Activated CD4-positive, alpha-beta T cell treated with anti-CD3 and anti-CD28 coated beads for 48 hours (primary cell): ENCODE measurements at places on chromosomes 12 and 14.

DNA sequence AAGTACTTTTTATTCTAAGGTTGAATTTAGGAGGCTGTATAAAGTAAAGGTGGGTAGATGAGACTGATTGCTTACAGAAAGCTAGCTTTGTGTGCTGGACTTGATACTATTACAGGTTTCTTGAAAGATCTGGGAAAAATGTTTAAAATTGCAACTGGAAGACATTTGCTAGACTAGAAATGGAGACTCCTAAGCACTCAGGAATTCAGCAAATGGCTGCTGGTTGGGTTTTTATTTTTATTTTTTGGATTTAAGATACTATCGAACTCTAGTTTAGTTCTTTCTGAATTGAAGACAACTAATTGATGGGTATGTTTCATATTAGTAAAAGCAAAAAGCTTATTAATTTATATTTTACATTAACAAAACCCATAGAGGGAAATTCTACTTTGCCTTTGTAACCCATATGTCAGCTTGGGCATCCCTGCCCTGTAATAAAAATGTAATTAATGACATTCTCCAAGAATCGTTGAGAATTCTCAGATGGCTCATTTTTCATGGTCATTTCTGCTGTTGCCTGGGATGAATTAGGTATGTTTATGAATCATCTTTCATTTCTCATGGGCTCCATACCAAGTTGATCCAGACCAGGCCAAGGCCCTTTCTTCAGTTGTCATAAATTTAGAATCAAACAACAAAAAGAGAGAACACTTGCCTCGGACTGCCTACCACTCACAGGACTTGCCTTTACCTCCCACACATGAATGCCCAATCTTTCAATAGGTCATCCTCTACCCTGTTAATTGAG, 102.1 kb downstream of the ERGIC2 start:
- no peak for DNase-seq

DNA sequence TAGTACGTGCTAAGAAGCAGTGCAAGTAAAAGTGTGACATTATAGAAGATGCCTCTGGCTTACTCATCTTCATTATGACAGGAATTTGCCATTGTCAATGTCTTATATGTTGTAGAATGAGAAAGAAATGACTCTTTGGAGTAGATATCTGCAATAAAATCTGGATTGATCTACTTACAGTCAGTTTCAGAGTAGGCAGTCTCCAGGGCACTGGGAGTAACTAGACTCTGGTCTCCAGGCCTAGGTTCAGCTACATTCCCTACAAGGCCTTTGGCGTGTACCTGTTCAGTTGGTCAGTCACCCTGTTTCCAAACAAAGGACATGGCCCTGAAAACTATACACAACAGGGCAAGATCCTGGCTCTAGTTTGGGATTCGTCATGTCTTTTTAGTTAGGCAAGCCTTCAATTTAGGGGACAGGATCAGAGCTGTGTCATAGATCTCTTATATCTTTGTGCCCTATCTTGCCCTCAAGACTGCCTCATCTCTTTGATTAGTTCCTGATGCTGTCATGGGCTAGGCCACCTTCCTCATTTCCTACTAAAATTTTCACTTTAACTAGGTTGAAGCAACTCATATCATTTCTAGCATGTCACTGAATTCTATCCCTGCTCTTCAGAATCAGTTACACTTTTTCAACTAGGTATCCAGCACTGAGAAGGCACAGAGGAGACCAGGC, 410.0 kb downstream of the RAD51B start:
- DNase-seq, result peak; percentile 36

- DNase-seq, result peak; percentile 59
Measured at GRCh38 chr12:67482751-67483661, 165.5 kb upstream of the DYRK2 start.

GRCh38 chr12:4763549-4763948, 43.3 kb downstream of the GALNT8 start:
- DNase-seq, result no peak

DNA sequence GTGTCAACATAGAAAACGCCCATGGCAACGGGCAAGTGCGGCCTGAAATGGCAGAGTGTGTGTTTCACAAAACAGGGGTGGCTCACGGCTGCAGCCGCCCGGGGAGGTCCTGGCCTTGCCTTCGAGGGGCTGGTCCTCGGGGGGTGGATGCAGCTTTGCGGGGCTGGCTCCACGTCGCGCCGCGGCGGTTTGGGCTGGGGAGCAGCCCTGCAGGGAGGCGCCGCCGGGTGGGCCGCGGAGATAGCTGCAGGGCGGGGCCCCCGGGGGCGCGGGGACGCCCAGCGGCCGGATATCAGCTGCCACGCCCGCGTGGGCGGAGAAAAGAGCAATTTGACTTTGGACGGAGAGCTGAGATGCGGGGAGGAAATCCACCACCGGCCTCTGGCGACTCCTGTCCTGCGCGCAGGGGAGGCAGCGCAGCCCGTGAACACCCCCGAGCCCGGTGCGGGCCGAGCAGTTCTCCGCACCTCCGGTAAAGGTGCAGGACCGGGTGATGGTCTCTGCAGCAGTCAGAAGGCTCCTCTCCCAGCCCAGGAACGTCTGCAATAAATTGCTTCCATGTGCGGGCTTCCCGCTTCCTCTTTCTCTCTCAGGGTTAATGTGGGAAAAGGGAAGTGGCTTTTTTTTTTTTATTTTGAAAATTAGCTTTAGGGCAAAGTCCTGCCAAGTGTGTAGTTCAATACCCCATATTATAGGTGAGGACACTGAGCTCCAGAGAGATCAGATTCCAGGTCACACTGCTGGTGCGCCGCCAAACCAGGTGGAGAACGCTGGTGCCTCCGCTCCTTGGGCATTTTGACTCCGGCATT, 110.5 kb downstream of the ARF6 start:
- peak; percentile 87 for DNase-seq

- no peak for DNase-seq
Measured at GRCh38 chr14:31207287-31207754, 272 bp downstream of the HECTD1 start.

- no peak for DNase-seq
Measured at GRCh38 chr12:103028881-103029639, 71.6 kb downstream of the ASCL1 start.

DNA sequence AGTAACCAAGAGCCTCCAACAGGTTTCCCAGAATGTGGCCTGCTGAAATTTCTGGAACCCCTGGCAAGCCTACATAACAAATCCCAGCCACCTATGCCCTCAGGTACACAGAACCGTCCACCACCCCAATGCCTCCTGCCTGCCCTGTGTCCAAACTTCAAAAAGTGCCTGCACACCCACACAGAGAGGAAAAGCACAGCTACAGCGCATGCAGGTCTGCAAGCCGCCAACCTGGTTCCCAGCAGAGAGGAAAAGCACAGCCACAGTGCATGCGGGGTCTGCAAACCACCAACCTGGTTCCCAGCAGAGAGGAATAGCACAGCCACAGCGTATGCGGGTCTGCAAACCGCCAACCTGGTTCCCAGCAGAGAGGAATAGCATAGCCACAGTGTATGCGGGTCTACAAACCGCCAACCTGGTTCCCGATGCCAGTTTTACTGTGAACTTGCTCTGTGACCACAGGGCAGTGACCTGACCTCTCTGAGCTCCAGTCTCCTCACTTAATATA, 113.5 kb downstream of the SCARB1 start:
- no peak for DNase-seq
